Stimulated activated CD8-positive, alpha-beta memory T cell treated with anti-CD3 and anti-CD28 coated beads, Interleukin-7, amount 100 ng/mL, for 24 hours (primary cell): ENCODE measurements at places on chromosomes 16 and 17.

DNA sequence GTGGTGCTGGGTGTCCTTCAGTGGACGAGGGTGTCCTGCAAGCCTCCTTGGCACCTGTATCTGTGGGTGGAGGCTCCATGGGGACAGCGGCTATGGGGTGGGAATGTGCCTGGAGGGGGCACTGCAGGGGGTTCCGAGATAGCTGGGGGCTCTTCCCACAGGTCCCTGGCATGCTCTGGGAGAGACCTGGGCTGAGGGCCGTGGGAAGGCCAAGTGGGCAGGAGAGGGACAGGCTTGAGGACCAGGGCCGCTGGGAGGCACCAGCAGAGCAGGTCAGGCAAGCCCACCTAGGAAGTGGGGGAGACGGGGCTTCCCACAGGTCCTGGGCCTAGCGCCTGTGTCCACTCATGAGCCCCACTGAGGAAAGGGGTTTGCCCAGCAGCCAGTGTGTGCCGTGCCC lies 9.7 kb downstream of the LRRC75A start:
- no peak for DNase-seq

- DNase-seq, result no peak
Measured at GRCh38 chr16:661184-661821, 6.6 kb upstream of the RHOT2 start.

DNA sequence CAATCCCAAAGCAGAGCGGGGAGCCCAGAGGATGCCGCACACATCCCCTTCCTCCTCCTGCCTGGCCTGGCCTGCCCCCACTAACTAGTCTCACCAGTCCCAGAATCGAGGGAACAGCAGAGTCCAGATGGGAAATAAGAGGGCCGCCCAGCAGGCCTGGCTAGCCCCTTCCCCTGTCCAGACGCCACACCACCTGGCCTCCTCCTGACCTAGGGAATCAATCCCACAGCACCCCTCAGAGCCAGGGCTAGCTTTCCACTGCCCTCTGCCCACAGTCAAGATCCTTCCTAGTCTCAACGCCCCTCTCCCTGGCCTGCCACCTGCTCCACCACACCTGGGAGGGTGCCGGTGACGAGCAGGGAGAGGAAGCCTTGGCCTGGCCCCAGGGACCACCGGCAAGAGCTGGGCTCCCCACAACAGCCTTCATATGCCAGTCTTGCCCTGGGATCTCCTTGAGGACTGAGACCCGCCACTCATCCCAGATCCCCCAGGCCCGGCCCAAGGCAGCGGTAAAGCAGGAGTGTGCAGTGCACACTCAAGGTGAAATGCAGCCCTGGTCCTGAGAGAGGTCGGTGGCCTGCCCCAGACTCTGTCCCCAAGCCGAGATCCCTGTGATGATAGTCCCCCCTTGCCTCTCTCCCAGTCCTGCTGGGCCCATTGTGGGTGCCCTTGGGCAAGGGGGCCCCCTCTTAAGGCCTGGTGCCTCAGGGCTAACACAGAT lies 27.9 kb downstream of the KATNB1 start:
- no peak for DNase-seq

DNA sequence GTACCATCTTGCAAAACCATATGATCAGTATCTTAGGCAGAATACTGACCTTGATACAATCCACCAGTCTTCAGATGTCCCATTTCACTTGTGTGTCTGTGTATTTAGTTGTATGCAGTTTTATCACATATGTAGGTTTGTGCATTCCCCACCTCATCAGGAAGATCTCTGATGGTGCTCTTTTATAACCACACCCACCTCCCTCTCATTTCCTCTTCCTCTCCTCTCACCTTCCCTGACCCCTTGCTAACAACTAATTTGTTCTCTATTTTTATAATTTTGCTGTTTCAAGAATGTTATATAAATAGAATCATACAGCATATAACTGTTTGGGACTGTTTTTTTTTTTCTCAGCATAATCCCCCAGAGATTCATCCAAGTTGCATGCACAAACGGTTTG lies 52.0 kb upstream of the ACSM2B start:
- no peak for DNase-seq

DNA sequence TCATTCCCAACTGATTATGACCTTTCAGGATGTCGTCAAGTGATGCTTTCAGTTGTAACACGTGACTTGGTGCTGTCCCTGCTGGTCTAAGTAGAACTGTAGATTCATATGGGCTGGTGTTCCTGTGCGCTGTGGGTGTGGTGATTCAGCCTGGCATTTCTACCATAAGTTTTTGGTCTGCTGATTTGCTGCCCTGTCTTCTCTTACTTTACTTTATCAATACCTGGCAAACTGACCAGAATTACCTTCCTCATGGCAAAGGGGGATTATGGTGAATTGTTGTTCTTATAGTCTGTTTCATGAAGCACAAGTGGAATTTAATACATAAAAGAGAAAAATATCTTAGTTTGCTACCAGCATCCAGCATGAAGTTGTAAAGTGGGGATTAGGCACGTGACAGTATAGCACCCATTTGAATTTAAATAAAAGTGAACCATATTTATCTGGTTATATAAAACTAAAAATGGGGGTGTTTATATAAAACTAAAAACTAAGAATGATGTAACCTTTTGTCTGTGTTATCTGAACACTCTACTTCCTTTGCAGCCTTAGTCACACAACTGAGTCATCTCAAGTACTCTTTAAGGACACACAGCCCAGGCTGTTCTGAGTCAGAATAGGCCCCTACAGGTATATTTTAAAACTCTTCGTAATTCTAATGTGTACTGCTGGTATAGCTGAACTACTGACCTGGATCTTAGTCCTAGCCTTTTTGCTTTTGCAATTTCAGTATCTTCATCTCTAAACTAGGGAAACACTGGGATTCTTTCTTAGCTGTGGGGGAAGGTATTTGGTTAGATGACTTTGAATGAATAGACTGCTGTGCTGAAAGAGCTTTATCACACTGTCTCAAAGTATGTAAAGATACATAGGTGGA lies 28.3 kb downstream of the TTC19 start:
- peak; percentile 4 for DNase-seq

DNA sequence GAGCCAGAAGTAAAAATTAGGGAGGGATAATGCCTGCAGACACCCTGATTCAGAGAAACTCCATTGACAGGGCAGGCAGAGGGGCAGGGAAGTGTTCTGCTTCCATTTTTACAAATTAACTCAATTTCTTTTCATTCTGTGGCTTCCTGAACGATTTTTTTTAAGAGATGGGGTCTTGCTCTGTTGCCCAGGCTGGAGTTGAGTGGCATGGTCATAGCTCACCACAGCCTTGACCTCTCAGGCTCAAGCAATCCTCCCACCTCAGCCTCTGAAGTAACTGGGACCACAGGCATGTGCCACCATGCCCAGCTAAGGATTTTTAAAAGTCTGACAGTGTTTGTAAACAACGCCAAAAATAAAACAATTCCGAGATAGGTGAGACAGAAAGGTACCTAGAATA lies 99.8 kb downstream of the SMG6 start:
- no peak for DNase-seq

GRCh38 chr17:30238003-30238344 lies 2.5 kb upstream of the SLC6A4 start:
- DNase-seq, result no peak

- DNase-seq, result no peak
Measured at GRCh38 chr17:17111401-17112393, 69.4 kb downstream of the MPRIP start.

GRCh38 chr17:75752802-75753513 lies 12.0 kb downstream of the GALK1 start:
- no peak for DNase-seq

DNA sequence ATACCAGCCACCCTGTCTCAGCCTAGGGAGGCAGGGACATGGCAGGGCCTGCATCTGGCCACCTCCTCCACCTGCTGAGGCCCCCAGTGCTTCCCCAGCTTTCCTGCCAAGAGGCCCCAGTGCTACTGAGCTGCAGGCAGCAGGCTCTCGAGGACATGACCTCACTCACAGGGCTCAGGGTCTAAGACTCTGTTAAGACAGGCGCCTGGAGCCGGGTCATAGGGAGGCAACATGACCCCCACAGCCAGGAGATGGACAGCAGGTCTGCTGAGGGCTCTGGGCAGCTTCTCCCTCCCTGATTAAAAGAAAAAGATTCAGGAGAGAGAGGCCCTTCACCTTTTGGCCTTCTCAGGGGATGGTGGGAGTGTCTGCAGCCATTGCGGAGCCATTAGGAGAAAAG lies 23.2 kb upstream of the FASN start:
- DNase-seq, result no peak

DNA sequence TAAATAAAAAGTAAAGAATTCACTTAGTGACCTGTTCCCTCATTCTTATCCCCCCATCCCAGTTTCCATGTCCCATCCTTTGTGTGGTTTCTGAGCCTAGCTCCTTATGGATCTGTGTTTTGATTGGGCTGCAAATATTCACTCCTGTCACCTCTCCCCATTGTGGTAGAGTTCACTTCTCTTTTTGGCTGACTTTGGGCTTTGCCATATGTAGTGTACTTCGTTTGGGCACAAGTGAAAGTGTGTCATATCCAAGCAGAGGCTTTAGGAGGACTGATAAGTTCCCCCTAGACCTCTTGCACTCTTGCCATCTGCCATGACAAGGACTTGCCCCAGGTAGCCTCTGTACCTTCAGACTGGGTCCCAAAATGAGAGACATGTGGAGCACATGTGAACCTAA lies 13.0 kb upstream of the DHRS7B start:
- DNase-seq, result no peak

GRCh38 chr17:81813371-81813684 lies 9.4 kb downstream of the GCGR start:
- DNase-seq, result no peak

DNA sequence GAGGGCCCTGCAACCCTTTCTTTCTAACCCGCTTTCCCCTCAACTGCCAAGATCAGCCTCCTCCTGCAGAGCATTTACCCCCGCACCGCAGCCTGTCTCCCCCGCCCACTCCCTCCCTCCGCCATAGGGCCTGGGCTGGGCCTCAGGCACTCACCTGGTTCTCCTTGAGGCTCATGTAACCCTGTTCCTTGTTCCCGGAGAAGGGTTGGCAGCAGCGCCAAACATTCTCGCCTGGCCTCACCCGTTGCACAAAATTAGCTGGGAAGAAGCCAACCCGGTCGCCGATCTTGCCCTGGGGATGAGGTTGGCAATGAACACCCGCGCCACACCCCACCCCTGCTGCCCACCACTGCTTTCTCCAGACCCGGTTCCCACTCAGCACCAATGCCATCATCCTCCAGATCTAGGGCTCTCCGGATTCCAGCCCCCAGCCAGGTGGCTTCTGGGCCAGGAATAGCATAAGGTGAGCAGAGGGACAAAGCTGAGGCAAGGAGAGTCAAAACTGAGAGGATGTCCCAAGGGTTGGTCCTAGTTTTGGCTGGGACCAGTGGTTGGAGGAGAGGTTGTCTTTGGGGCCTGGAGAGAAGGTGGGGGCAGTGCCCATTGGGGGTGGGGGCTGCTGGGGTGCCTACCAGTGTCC lies 12.8 kb downstream of the STAC2 start:
- DNase-seq, result no peak

DNA sequence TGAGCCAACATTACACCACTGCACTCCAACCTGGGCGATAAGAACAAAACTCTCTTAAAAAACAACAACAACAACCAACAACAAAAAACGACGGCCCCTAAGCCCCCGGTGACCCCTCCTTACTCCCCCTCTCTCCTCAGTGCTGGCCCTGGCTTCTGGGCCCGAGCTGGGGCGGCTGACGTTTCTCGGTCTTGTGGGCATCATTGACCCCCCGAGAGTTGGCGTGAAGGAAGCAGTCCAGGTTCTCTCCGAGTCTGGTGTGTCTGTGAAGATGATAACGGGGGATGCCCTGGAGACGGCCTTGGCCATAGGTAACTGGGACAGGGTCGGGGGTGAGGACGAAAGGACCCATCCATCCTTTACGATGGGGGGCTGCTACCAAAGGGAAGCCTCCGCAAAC lies 52.7 kb downstream of the MEAK7 start:
- DNase-seq, result no peak

- no peak for DNase-seq
Measured at GRCh38 chr16:50685462-50686063, 4.5 kb upstream of the SNX20 start.

- no peak for DNase-seq
Measured at GRCh38 chr17:29699283-29699682, 76.6 kb upstream of the CORO6 start.

DNA sequence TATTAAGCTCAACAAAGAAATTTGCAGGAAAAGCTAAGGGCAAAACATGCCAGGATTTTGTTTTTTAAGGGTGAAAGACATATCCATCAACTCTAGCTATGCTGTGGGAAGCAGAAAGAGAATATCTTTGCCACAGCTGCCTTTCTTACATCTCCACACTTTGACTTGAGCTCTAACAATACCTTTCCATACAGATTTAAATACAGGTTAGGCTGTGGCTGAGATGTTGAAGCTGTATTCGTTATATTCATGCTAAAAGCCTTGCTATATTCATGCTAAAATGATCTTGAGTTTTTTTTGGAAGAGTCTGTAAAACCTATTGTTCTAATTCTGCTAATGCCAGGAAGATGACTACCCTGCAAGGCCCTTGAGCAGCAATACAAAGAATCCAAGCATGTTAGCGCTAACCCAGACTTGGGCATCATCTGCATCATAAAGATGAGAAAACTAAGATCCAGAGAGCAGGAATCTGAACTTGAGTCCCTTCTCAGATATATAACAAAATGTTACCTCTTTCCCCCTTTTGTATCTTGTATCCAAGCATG lies 204.8 kb upstream of the C17orf78 start:
- no peak for DNase-seq

- DNase-seq, result no peak
Measured at GRCh38 chr17:69551212-69552010, 136.9 kb downstream of the MAP2K6 start.

GRCh38 chr16:68369168-68369567 lies 58.3 kb downstream of the PRMT7 start:
- no peak for DNase-seq

- DNase-seq, result no peak
Measured at GRCh38 chr17:44932787-44933097, 14.8 kb downstream of the KIF18B start.

- DNase-seq, result no peak
Measured at GRCh38 chr16:15770512-15770911, 86.3 kb downstream of the MYH11 start.

DNA sequence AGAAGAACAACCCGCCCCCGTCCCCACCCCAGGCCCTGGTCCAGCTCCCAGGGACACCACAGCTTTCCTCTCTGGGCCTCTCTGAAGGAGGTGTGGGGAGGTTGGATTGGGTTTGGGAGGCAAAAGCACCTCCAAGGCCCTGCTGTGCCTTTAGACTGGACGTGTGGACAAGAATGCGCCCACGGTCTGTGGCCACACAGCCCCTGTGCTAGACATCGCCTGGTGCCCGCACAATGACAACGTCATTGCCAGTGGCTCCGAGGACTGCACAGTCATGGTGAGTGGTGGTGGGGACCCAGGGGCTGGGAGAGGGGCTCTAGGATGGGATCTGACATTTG lies 3.0 kb downstream of the CORO1A start:
- DNase-seq, result no peak

- DNase-seq, result no peak
Measured at GRCh38 chr17:28511858-28512461, 5.8 kb downstream of the FOXN1 start.
